ENCODE measurements at places on chromosomes 1 and 21.

DNA sequence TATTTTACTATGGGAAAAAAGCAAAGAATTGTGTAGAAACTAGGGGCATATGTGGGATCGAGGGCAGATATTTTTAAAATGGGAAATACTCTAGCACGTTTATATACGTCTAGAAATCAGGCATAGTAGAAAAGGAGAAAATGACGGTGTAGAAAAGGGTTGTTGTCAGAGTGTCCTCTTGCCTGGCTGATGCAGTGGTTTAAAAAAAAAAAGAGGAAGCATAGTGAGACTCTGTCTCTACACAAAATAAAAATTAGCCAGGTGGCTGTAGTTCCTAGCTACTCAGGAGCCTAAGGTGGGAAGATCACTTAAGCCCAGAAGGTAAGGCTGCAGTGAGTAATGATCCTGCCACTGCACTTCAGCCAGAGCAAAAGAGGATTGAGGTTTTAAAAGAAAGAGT lies 64.7 kb upstream of the LRRC7 start:
- no peak for DNase-seq

DNA sequence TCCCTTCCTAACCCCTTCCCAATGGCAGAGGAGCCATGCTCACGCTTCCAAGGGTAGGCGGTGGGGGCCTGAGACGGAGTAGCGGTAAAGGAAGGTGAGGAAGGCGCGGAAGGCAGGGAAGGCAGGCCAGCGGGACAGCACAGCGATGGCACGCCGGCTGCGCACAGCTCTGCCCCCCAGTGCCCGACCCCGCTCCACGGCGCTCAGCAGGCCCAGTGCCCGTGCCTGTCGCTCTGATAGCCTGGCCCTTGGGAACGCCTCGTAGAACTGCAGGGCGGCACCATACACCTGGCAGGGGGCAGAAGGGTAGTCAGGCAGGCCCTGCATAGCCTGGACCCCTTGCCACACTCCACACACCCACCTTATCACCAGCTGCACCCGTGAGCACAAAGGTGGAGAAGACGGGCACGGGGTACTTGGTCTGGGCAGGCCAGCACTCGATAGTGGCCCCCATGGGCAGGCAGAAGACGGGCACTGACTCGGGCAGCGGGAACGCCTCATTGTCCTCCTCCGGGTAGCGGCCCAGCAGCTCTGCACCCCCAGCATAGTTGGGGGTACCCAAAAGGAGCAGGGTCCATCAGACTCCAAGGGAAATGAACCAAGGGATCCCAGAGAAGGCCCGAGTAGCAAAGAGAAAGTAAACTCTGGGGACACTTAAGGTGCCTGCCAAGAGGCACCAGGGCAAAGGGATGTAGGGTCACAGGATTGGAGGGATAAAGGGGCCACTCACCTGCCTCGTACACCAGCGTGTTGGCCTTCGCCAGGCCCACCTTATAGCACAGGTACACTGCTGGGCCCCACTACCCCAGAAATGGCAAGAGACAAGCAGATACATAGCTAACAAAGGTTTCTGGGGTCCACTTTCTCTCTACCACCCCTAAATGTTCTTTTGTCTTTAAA lies 4.4 kb downstream of the DENND4B start:
- DNase-seq: no peak

- no peak for DNase-seq
Measured at GRCh38 chr1:179781962-179782361, 38.9 kb downstream of the FAM163A start.

DNA sequence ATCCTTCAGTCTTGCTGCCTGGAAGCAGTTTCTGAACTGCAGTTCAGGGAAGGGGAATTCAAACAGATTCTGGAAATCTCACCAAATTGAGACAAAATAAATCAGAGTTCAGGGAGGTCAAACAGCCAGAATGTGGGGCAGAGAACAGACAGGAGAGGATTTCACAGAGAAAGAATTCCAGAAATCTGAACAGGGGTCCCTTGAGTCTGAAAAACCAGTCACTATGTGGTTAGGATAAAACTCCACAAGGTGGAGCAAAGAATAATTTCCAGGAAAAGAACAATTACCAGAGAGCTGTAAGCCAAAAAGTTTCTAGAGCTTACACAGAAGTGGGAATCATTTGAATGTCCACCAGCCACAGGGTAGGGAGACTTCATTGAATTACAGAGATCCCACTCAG lies 84.7 kb downstream of the URB2 start:
- DNase-seq: no peak

DNA sequence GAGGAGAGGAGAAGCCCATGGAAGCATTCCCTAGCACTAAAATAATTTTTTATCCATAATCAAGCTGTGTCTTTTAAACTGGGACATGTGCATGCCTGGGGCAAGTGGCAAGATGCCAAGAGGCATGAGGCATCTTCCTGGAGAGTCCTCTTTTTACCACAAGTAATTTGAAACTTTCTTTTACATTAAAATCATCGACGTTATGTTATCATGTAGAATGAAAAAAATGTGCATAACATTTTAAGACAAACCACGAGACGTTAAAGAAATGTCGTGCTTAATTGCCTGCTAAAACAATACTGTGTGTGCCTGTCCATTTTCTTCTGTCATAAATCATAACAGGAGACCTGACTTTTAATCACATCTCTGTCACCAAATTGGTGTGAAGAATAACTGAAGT lies 1.5 kb downstream of the STYXL2 start:
- DNase-seq: no peak

- DNase-seq: no peak
Measured at GRCh38 chr21:39221282-39221996, 38.2 kb upstream of the PSMG1 start.

GRCh38 chr1:192811006-192811405 lies 2.2 kb downstream of the RGS2 start:
- DNase-seq: no peak

DNA sequence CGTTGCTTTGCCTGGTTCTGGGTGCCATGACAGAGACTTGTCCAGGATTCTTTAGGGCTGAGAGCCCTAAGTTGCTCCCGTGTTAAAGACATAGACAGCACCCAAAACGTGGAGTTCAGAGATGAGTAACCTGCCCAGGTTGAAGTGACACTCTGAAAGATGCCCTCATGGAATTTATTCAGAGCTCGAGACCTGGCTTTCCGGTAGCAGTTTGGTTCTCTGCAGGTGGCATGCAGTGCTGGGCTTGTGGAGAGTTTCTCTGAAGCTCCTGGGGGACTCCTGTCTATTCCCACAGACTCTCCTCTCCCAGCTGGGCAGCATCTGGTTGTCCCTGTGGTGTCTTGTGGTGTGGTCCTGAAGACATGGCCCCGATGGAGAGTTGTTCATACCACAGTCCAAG lies 241.0 kb downstream of the RHOU start:
- DNase-seq: no peak

GRCh38 chr1:17128361-17128760 lies 9.1 kb upstream of the PADI2 start:
- no peak for DNase-seq

GRCh38 chr1:183883623-183884022 lies 78.7 kb downstream of the RGL1 start:
- DNase-seq: no peak

- DNase-seq: no peak
Measured at GRCh38 chr1:32031578-32032274, 18.1 kb downstream of the KHDRBS1 start.

DNA sequence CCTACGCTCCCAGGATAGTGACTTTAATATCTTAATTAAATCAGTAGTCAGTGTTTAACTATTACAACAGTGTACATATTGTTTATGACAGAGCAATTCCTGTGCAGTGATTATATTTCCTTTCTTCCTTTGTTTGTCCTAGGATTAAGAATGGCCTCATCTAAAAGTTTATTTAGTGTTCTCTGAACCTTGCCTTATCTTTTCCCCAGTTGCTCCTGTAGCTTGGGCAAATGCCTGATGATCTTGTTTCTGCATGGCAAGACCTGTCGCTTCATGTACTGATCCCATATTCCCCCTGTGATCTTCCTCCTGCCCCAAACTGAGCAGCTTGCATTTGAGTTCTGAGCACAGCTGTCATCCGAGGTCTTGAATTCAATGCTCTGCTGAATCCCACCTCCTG lies 69.1 kb upstream of the STUM start:
- no peak for DNase-seq

- DNase-seq: peak; percentile 20
Measured at GRCh38 chr1:157288492-157288891, 150.3 kb upstream of the ETV3 start.

- DNase-seq: peak; percentile 84
Measured at GRCh38 chr21:46153247-46154154, 1.9 kb downstream of the FTCD start.

- DNase-seq: peak; percentile 91
Measured at GRCh38 chr21:38733972-38734546, 71.7 kb upstream of the ETS2 start.

GRCh38 chr1:97348599-97349265 lies 572.1 kb downstream of the DPYD start:
- DNase-seq: no peak

DNA sequence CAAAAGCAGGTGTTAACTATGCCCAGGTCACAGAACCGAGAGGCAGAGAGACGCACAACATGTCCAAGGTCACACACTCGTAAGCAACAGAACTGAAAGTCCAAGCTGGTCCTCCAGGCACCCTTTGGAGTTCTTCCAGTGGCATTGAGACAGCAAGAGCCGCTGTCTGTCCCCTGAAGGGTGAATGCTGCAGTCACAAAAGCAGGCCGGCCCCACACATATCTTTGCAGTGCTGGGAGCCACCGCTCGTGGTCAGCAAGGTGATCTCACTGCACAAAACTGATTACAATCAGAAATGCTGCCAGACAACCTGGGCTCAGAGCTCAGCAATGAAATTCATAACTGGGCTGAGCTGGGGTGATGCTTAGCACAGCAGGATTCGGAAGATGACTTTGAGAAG lies 47.4 kb upstream of the RAB4A start:
- no peak for DNase-seq

GRCh38 chr1:45922374-45922773 lies 119.0 kb downstream of the MAST2 start:
- DNase-seq: no peak

- no peak for DNase-seq
Measured at GRCh38 chr1:89833183-89834082, 12.6 kb downstream of the LRRC8D start.

DNA sequence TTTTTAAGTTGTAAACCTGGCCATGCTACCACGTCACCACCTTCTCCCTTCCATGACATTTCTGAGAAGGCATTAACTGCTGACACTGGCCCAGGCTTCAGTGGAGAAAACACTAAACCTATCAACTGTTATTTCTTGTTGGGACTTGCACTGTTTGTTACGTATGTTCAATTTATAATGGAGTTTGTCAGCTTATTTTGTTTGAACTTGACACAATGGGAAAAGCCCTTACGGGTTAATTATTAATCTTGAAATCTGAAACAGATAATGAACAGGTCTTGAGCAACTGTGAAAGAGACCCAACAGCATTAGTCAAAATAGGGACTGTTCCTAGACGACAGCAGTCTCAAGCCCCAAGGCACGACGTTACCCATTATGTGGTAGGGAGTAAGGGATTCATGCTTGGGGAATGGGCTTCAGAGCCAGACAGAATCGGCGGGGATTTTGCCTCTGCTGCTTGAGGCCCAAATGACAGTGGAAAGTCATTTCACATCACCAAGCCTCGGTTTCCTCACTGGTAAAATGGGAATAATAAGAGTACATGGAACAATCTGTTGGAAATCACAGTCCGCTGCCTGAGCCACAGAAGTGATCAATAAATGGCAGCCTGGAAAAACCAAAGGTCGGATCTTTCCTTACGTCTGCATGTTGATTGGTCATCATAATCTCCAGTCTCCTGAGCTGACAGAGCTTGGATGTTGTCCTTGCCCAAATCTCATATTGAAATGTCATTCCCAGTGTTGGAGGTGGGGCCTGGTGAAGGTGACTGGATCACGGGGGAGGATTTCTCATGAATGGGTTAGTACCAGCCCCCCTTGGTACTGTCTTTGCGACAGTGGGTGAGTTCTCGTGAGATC lies 44.5 kb downstream of the TIAM1 start:
- DNase-seq: no peak

DNA sequence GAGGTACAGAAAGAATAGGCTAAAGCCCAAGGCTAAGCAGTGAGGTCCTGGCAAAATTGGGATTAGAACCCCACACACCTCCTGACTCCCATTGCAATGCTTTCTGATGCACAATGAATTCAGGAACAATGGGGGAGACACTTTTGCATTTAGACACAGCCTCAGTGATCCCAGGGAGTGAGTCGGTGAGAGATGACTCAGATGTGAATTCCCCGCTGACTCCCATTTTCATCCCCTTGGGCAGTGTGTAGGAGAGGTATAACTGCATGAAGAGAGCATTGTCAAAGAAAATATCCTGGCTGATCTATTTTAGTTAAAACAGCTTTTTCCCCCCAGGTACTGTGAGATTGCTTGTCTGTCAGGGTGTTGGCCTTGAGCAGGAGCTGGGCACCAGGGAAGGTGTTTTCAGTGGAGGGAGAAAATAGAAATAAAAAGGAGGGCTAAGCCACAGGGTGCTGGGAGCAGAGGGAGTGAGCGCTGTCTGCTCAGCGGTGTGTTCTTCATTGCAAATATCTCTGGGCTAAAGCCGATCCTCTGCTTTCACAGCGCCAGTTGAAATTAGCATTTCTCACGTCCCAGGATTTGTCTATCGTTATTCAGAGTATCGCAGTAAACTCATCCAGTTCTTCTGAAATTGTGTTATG lies 247.7 kb upstream of the PTBP2 start:
- no peak for DNase-seq

GRCh38 chr1:33185541-33185940 lies 3.7 kb upstream of the TRIM62 start:
- no peak for DNase-seq

DNA sequence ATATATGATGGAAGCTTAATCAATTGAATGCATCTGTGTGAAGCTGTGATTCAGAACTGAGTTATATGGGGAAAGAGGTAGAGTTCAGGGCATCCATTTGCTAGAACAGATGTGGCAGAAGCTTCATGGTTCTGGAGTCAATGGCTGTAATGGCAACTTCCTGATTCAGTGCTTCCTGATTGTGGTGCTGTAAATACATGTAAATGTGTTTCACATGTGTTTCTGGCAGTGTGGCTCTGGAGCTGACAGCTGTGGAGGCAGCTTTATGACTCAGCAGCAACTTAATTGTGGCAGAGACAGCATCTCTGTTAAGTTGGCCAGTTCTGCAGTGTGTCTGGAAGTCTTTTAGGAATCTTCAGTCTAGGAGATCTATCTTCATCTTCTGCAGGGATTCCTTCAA lies 226.6 kb upstream of the ZRANB2 start:
- no peak for DNase-seq

Data from ecto neural progenitor cell (in vitro differentiated cells).